Neural progenitor cell (in vitro differentiated cells): ENCODE measurements at places on chromosomes 6 and 20.
A peak's percentile ranks its signal among the peaks of the same experiment; 100 is the strongest.

GRCh38 chr20:62791301-62792181 lies 4.7 kb upstream of the MRGBP start:
- peak; percentile 95 for DNase-seq

- no peak for DNase-seq
These were observed 13.1 kb upstream of the MLN start for GRCh38 chr6:33816911-33817310.

GRCh38 chr20:1961374-1961773 lies 32.5 kb downstream of the PDYN start:
- DNase-seq, result no peak

DNA sequence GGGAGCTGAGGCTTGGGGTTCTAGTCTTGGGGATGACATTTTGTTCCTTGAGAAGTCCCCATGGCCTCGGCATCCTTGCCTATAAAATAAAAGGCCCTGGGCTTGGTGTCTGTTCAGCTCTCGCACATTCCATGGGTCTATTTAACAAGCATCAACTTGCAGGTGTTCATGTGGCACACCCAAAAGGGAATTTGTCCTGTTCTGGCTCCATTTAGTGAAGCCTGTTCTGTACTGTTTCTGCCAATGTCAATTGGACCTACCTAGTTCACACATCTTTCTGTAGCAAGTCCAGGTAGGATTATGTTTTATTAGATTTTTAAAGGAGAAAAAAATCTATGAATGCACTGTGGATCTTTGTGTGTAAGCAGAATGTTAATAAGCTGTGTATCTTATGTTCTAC lies 262.0 kb downstream of the HIVEP2 start:
- DNase-seq, result no peak

DNA sequence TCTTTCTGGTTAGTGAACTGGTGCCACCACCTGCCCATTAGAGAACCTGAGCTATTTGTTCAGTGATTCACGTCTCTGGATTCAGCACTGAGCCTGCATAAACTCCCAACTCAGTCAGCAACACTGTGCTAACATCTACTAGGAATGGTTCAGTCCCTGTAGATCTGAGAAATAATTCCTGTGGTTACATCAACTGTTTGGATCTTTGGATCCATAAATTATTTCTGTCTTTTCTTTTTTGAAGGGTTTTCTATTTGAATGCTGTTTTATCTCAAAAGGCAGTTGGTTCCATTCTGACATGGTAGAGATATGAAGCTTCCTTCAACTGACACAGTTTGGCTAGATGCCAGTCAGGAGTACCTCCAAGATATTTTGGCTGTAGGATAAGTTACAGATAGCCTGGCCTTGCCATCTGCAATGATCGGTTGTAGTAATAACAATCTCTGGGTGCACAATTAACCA lies 125.9 kb downstream of the TRMT11 start:
- DNase-seq, result no peak

- DNase-seq, result no peak
These were observed 54.7 kb downstream of the RRBP1 start for GRCh38 chr20:17627101-17627955.

- DNase-seq, result no peak
These were observed 16.4 kb upstream of the IGF2R start for GRCh38 chr6:159952289-159953005.

GRCh38 chr6:37204014-37204751 lies 34.2 kb downstream of the PIM1 start:
- no peak for DNase-seq

DNA sequence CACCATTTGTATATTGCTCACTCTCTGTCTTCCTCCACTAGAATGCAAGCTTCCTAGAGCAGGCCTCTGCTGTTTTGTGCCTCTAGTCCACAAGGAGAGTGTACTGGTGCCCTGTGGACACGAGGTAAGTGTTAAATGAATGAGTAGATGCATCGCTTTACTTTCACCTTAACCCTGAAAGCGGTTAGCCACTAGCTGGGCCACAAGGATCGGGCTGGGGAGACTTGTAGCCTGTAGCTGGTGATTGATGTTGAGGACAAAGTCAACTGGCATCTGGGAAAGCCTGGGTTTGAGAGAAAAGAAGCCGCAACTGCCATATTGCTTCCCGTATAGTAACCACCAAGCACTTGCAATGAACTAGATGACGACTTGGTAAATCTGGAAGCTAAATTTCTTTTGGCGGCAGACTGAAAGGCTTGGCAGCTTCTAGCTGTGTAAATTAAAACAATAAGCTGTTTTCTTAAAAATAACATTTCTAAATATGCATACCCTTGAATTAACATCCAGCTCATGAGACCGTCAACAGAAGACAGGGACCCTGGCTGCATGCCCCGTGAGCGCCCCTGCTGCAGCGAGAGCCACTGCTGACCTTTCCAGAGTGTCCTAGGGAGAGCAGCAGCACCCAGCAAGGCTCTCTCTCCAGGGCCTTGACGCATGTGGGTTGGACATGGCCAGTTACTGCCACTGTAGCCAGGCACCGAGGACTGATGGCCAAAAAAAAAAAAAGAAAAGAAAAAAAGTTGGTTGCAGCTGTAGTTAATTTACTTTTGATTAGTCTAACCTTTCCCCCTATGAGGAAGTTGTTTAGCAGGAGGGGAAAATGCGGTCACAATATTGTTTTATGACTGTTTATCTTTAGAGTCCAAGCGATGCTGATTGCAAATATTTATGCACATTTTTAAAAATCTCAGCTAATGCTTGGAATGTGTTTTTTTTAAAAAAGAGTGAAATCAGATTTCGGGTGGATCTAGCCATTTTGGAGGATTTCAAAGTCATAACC lies 315.1 kb downstream of the TFAP2C start:
- DNase-seq, result no peak

DNA sequence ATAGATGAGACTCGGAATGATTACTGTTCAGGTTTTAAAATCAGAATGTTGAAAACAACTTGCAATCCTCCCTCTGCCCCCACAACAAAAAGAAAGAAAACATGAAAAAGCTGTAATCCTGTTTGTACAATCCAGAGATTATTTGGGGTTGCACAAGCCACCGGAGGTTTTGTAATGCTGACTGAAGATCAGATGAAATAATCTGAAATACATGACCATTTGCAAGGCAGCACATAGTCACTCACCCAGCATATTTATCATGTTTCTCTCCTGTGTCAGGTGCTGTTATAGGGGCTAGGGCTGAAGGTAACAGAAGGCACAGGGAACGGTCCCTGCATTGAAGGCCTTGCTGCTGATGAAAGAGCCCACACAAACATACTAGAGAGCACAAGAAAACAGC lies 85.3 kb downstream of the SIM1 start:
- no peak for DNase-seq

- DNase-seq, result no peak
These were observed 12.7 kb downstream of the IL22RA2 start for GRCh38 chr6:137160763-137161162.

DNA sequence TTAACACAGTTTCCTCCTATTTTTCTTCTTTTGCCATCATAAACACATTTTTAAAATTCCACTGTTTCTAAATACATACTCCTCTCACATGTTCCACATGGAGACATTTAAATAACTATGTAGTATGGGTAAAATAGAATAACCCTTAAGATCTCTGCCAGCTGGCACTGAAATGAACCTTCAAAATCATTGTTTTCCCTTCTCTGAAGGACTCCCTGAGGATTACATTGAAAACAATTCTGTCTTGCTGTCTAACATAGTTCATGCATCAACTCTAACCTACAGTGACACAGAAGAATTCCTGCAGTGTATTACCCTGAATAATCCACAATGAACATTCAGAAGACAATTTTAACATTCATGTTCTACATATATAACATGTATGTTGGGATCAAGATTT lies 1361.8 kb upstream of the CITED2 start:
- DNase-seq, result no peak

DNA sequence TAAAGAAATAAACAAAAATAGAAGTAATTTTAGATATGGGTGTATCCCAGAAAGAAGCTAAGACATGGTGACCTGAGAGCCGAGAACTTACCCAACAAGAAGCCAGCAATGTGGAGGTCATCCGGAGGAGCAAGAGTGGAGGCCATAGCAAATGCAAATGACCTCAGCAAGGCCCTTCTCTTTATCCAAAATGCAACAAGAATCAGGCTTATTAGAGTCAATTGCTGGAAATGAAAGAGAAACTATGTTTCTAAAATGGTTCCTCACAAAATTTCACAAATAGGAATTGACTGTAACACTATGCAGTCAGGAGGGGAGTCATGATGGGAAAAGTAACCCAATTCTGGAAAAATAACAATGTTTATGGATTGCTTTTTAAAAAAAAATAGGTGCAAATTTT lies 90.4 kb downstream of the TNFAIP3 start:
- DNase-seq, result no peak

DNA sequence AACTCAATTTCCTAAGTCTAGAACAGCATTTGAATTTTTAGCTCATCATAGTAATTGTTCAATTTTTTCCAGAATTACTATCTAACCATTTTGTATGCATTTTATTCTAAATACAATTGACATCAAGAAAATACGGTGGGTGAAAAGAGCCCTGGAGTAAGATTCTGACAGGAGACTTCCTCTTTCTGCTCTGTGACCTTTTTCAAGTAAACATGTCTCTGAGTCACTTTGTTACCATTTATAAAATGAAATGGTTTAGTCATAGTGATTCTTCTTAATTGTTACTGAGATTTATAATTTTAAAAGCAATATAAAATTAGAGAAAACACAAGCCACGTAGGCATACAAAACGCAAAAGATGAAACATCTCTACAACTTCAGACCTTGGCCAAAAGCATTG lies 80.2 kb downstream of the PLCB1 start:
- no peak for DNase-seq

GRCh38 chr20:4893709-4894108 lies 107.6 kb downstream of the SLC23A2 start:
- no peak for DNase-seq

DNA sequence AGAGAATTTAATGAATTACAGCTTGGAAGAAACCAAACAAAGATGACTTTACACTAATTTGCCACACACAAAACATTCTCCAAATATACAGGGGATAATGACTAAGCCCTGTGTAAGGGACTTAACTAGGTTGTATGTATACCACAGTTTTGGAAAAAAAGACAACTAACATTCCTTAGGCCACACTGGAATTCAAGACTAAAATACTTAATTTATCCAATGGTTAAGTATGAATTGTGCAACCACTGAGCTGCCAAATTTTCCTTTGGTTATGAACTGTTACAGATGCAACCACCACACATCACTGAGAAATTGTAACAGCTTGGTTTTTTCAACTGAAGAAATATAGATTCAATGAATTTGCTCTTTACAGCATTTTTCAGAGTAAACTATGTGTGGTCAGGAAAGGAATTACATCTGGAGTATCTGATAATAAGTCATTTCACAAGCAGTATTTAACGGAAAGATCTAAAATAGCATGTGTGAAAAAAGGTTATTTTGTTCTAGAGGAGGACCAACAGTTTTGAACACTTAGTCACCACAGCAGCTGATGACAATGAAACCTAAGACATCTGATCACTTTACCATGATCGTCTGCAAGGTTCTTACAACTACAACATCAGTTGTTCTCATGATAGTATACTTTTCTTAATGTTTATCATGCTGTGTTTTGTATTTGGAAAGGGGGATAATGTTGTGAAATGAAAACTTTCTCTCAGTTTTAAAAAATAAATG lies 318.8 kb downstream of the BCKDHB start:
- DNase-seq, result no peak
